Ammon's horn (tissue), 1 donor: ENCODE measurements at places on chromosomes 7 and 10.
A peak's percentile ranks its signal among the peaks of the same experiment; 100 is the strongest.

- no peak for DNase-seq
These were observed 25.5 kb upstream of the RGS10 start for GRCh38 chr10:119567978-119568377.

DNA sequence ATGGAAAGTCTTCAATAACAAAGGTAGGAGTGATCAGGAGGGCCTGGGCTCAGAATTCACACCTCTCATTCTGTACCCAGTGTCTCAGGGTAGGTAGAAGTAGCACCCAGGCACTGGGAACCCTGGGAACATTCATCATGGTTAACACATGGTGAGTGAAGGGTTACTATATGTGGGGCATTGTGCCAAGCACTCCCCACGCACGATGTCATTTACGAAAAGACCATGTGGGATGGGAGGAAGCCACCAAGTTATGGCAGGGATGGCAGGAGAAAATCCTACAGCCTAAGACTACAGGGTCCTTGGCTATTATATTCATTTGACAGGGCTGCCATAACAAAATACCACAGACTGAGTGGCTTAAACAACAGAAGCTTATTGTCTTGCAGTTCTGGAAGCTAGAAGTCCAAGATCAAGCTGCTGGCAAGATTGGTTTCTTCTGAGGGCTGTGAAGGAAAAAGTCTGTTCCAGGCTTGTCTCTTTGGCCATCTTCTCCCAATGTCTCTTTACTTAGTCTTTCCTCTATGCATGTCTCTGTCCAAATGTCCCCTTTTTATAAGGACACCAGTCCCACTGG, 27.7 kb upstream of the DDIT4 start:
- no peak for DNase-seq

GRCh38 chr7:138645284-138645683, 55.9 kb downstream of the SVOPL start:
- no peak for DNase-seq

DNA sequence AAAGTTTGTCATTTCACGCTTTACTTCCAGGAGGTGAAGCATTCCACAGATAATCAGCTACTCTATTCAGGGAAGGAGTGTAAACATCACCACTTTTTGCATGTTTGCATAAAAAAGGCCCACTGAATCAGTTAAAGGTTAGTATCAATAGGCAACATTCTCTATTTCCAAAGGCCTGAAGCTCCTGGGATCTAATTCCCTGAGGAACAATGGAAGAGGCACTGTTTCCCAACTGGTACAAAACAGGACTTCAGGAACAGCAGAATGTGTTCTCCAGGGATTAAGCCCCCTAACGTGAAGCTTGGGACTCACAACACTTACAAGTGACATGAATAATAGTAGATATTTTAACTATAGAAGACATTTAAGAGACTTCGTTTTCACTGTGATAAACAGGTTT, 6.1 kb downstream of the LRRN3 start:
- DNase-seq: no peak

- peak; percentile 84 for DNase-seq
These were observed 2.9 kb upstream of the MYOZ1 start for GRCh38 chr10:73644015-73644743.

DNA sequence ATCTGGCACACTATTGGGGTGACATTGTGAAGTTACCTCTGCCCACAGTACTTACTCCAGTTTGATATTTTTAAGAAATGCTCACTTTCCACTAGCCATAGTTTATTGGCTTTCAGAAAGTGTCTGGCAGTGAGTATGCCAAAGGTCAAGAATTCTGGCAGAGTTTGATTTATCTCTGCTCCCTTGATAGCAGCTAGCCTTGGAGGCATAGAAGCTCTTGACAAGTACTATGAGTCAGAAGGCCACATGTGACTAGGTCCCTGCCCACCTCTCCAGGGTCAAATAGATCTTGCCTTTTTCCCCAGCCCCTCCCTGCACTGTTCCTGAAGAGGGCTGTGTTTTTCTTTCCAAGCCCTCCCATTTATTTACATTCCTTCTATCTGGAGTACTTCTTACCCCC, 202.2 kb downstream of the AUTS2 start:
- DNase-seq: no peak

DNA sequence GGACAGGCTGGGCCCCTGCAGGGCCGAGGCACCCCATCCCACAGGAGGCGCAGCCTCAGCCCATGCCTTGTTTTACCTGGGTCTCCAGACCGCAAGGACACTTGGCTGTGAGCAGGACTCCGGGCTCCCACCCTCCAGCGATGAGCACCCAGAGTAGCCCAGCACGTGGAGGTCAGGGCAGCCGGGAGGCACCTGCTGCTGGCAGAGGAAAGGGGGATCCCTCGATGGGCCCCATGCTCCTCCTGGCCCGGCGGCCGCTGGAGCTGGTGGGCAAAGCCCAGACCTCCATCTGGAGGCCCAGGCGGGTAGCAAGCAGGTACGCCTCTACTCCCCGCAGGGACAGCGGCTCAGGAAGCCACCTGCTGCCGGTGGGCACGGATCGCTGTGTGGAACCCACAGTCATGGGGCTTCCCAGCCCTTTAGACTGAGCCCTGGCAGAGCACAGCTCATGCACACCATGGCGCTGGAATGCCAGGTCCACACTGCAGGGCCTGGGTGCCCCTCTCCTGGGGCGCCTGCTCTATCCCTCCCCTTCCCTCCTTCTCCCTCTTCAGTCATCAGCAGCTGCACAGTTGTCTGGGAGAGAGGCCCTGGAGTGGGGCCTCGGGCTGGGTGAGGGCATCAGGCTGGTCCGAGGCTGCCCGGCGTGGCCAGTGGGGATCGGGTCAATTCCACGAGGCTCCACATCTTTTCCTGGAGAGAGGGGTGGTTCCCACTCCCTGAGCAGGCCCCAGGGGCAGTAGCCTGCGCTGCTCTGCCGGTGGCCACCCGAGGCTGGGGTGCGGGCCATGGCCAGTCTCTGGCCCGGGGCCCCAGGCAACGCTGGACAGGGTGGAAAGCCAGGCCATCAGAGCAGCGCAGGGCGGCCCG, 65.7 kb downstream of the PWWP2B start:
- DNase-seq: no peak
